Renal cortex interstitium (tissue), 15 donors: ENCODE measurements at places on chromosomes 6 and 20. TPM values are rescaled to one million over a fixed set of nuclear protein-coding genes. Genes with fewer than 3 reads are reported as not detected.

Gene CCN5
- polyA plus RNA-seq: 0.17 TPM

Gene CDH26
- 0.75 TPM for polyA plus RNA-seq

Gene WFDC2
- polyA plus RNA-seq: 249 TPM

Gene STMND1
- 0.33 TPM for polyA plus RNA-seq

Gene CAGE1
- not detected for polyA plus RNA-seq

Gene IL20RA
- polyA plus RNA-seq: 1.1 TPM

Gene SEL1L2
- polyA plus RNA-seq: not detected

GRCh38 chr6:73443555-73443954 is 8.5 kb downstream of the CGAS start:
- no peak for DNase-seq

- DNase-seq: no peak
Observed at GRCh38 chr6:54805077-54805476, 41.5 kb upstream of the FAM83B start.

- no peak for DNase-seq
Observed at GRCh38 chr20:34995192-34995591, 39.5 kb downstream of the MYH7B start.

DNA sequence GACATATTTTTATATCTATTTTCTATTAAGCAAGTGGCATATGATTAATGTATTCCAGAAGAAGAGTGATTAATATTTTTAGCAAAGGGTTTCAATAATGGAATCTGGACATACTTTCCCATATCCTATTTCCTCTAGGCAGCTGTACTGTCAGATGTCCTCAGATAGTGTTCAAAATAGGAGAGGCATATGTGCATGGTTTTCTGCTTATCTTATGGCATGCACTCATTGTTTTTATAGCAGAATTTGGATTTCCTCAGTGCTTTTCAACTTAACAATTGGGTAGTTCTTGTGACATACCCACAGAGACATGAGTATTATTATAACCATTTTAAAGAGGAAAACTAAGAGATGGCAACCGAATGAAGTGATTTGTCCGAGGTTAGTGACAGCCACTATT is 12.6 kb upstream of the SLC17A5 start:
- DNase-seq: no peak

GRCh38 chr20:31548820-31549512 is 34.7 kb downstream of the HM13 start:
- DNase-seq: no peak

GRCh38 chr6:213284-213683 is 79.0 kb upstream of the DUSP22 start:
- DNase-seq: no peak

DNA sequence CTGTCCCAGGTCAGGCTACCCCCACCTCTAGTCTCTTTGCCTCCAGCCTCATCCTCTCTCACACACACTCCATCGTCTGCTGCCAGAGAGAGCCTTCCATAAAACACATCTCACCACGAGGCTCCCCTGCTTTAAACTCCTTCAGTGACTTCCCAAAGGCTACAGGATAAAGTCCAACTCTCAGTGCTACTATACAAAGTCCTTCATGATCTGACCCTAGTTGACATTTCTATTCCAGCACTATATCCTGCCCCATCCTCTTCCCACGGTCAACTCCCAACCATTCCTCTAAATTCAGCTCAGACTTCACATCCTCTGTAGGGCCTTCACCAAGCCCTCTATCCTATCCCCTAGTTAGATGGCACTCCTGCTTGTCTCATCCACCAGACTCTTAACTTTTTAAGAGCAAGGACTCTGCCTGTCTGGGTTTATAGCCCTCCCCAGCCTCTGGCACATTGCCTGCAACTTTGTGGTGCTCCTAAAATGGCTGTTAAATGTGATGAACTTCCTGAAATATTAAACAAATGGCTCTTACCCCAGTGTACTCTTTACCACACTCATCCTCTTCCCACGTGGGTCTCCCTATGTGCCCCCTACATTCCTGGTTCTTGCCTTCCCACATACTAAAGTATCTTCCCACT is 36.1 kb downstream of the KIF16B start:
- no peak for DNase-seq

DNA sequence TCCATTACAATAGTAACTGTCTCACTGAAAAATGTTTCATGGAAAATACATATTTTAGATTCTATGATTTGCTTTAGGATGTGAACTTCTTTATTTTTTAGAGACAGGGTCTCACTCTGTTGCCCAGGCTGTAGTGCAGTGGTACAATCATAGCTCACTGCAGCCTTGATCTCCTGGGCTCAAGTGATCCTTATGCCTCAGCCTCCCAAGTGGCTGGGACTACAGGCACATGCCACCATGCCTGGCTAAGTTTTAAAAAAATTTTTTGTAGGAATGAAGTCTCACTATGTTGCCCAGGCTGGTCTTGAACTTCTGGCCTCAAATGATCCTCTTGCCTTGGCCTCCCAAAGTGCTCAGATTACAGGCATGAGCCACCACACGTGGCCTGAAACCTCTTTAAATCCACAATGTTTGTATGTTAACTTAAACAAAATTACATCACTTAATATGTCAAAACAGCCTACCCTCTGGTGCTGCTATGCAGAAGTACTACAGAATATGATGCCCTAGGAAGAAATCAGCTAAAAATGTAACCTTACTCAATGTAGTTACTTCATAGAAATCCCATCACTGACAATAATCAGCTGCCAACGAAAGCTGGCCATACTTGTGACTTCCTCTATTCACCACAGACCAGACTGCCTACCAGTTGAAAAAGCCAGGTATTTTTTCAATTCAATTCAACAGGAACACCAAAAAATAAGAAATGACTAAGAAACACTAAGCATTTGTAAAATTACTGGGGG is 17.6 kb downstream of the EEF1A1 start:
- no peak for DNase-seq

DNA sequence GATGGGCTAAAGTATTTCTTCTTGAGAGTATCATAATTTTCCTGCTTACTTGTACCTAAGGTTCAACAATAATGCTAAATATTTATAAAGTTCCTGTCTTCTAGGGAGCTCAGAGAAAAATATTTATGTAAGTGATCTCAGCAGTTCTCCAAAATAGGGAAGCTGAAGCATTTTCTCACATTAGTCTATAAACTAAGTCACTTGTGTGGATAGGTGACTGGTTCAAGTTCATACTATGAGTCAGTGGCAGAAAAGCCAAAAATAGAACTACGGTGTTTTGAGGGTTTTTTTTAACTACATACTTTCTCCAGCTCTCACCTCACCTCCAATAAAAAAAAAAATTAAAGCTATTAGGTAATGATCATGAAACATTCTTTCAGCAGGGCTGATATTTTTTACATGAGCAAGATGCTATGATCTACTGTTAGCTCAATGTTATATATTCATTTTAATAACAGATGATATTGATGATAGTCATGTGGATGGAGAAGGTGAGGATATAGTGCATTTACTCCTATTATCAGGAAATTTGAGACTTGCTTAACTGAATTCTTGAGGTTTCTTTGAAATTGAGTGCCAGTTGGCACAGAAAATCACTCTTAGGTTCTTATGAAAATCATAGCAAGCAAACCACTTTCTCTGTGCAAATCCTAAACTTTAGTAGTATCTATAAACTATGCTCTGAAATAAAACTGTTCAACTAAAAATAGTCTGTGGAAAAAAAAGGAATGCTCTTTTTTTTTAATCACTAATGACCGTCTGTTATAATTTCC is 4.1 kb upstream of the MOXD1 start:
- no peak for DNase-seq

- DNase-seq: no peak
Observed at GRCh38 chr6:76043690-76044089, 28.8 kb downstream of the IMPG1 start.
